ENCODE measurements at places on chromosomes 7 and 10. TPM values are rescaled to one million over a fixed set of nuclear protein-coding genes. Genes with fewer than 3 reads are reported as not detected.

DNA sequence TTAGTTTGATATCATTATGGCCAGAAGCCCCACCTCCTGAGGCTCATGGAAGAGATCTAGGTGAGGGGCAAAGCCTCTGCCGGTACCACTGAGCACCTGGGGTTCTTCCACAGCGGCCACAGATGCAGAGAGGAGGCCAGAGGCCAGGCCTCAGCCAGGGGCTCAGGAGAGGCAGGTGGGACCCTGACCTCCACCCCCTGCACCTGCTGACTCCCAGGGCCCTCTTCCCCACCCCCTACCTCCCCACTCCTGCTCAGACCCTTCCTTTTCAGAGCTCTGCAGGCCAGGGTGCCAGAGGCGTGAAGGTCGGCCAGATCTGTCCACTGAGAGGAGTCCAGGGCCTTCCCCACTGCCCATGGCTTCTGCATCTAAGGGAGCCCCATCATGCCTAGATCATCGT lies 178.7 kb upstream of the PPP2R2D start:
- no peak for DNase-seq

GRCh38 chr7:128842674-128843641 lies 12.8 kb downstream of the FLNC start:
- DNase-seq = no peak

DNA sequence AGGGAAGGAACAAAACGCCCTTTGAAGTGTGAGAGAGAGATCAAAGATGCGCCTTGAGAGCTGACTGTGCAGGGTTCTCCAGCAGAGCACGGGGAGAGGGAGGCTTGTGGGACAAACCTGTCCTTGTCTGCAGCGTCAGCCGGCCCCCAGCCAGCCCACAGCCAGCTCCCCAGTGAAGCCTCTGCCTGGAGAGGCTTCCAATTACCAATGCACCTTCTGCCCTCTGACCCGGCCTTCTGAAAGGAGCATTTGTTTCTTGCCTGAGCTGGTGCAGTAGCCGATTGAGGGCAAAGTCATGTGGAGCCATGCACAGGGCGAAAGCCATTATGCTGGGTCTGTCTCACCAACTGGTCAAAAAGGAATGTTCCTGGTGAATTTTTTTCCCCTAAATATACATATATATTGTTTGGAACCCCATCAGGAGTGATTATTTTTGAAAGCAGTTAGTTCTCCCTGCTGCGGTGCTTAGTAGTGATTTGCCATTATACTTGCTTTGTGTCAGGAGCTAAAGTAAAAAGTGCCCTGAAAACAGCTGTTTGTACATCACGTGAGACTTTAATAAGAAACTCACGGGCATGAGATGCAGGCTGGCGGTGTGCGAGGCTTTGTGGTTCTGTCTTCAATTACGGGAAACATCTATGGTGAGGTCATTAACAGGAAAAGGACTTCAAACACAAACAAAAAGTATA lies 268.6 kb downstream of the KLF6 start:
- no peak for DNase-seq

DNA sequence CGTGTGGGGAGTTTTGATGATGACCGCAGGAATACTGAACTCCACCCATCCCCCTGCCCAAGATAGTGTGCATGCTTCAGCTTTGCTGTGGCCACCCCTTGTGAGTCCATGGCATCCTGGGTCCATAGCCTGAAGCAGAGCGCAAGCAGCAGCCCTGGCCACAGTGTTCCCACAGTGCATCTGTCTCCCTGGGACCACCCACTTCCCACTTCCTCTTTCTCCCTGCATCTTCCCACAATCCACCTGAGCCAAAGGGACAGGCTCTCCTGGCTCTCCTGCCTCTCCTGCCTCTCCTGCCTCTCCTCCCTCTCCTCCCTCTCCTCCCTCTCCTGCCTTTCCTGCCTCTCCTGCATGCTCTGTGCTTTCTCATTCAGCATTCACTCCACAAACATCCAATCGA lies 150.7 kb downstream of the PAXIP1 start:
- no peak for DNase-seq

DNA sequence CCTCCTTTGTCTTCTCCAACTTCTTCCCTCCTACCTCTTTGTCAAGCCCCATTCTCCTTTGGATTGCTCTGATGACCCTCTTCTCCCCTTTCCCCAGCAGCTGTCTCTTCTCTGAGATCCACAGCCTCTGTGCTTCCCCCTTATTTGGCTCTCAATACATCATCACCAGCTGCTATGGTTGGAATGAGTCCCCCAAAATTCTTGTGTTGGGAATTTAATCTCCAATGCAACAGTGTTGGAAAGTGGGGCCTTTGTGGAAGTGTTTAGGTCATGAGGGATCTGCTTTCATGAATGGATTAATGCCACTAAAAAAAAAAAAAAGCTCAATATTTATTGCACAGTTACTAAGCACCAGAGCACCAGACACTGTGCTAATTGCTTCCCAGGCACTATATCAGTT lies 39.2 kb upstream of the FRMD4A start:
- DNase-seq = no peak

- DNase-seq = no peak
Measured at GRCh38 chr10:44684661-44685060, 226.5 kb upstream of the TMEM72 start.

DNA sequence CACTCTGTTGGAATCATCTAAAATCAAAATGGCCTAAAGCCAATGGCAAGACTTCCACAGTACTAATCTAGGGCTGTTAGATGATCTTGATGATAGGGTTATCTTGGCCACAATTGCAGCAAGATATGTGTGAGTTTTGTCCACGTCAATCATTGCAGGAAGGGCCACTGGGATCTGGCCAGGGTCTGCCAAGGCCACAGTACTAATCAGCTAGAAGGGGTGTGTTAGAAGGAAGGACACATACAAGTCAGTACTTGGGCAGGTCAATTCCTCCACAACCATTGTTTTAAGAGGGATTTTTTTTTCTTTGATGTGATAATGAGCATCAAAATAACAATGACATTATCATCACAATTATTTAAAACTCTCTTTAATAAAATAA lies 1.6 kb downstream of the LMOD2 start:
- no peak for DNase-seq

LAMB1 gene
- total RNA-seq = 57.6 TPM

GPR85 gene
- total RNA-seq = 0.35 TPM
